ENCODE measurements at places on chromosomes 12 and 14. TPM values are rescaled to one million over a fixed set of nuclear protein-coding genes. Genes with fewer than 3 reads are reported as not detected.
A peak's percentile ranks its signal among the peaks of the same experiment; 100 is the strongest.

GRCh38 chr12:54055552-54055951, 1.9 kb downstream of the HOXC4 start:
- DNase-seq, result no peak

DNA sequence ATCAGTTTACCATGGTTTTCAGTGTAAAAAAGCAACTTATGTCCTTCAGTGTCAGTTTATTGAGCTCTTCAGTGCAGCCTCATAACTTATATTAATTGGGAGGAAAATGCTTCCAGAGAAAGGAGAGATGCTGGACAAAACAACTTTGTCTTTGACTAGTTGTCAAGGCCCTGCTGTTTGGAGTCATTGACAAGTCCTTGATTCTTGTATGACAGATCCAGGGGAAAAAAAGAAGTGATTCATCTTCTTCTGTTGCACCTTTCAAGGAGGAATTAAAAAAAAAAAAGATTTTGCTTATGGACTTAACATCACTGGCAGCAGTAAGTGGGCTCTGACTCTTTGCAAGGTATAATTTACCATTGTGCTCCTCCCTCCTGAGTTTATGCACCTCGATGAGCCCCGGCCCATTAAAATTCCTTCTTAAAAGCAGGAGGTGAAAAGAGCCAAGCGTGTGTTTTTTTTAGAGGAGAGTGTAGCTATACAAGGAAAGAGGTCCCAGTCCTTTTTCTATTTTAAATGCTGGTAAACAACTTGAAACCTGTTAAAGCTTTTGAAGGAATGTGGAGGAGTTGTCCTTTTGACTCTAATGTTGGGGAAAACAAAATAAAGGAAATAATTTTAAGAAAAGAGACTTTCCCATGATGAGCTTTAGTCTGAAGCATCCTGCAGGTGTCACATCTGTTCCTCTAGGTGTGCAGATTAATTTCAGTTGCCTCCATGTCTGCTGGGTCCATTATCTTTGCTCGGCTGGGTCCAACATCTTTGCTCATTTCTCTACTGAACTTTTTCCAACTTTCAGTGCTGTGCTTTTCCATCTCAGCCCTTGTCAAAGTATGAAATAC, 431.6 kb downstream of the RAD51B start:
- peak; percentile 32 for DNase-seq

DNA sequence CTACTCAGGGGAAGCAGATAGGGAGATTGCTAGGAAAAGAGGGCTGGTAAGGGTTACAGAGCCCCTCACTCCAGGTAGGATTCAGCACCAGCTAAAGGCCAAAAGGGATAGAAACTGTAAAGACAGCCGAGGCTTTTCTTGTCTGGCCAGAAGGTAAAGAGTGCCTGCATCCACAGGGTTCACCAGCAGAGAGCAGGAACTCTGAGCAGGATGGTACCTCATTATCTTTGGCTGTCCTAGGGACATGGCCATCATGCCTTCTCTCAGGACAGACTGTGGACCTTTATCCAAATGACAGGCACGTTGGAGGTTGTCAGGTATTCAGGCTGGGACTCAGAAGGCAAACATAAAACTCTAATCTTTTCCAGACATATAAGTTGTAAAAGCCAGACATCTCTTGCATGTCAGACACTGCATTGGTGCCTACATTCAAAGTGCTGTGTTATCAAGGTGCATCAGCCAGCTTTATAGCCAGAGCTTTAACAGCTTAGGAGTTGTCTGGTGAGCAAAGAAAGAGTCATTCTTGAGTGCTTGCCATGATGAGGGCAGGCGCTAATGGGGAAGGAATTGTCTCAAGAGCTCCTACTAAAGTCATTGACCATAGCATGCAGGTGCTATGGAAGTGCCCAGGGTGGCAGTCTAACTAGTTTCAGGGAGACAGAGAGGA, 89.5 kb downstream of the PELI2 start:
- DNase-seq, result peak; percentile 21

Gene CACNB3
- 7.6 TPM for total RNA-seq

Gene IGF1
- not detected for total RNA-seq

DNA sequence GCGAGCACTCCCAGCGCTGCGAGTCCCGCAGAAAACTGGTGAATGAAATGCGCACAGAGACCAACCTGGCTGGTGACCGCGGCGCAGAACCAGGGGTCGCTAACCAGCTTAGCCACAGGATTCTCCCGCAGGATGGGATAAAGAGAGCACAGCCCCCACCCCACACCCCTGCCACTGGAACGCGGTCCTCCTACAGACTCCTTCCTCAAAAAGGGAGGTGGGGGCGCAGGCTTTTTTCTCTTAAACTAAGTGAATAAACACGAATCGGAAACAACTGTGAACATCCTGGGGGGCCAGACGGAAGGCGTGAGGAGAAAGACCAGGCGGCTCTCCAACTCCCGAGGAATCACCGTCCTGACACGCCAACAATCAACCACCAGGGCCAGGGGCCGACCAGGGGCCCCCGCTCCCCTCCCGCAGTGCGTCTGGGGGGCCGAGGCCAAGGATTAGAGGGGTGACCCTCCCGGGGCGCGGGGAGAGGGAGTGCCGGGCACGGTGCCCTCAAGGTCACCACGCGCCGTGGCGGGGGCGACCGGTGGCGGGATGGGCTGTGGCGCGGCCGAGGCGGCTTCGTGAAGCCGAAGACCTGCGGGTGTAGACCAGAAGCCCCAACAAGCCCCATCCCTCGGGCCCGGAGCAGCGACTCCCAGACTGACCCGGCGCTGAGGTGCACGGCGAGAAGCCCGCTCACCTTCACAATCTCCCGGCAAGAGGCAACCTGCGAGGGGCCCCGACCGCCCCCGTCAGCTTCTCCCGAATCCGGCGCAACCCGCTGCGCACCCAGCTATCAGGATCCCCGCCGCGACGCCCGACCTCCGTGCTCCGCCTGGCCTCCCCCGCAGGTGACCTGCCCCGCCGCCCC, 704 bp downstream of the ATP2B1 start:
- peak; percentile 43 for DNase-seq

Gene SLC24A4
- total RNA-seq, result not detected
